ENCODE measurements at places on chromosomes 1 and 21.

DNA sequence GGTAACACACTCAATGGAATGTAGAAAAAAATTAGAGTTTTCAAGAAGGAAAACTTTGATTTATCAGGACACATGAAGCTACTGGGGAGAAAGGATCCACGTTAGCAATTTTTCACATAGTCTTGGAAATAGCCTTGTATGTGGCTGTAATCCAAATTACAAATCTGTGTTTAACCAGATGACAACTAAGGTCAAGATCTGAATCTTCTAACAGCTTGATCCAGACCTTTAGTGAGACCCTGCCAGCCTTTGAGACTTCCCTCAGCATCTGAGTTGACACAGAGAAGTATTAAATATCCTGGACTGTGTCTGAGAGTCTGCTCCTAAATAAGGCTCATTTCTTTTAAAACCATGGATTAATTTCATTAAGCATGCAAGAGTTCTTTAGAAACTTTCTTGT is 135.9 kb upstream of the KCNK2 start:
- no peak for DNase-seq

DNA sequence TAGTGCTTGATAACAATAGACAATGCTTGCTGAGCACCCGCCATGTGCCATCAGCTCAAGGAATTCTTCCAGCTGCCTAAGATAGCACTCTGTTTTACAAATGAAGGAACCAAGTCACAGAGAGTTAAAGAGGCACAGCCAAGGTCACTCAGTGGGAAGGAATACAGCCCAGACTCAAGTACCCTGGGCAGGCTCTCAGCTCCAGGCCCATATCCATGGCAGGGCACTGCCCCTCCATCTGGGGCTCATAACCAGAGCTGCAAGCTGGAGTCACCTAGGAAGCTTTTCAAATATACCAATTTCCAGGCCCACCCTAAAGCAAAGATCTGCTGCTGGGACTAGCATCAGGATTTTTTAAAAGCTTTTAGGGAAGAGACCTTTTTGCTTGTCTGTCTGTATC is 1.6 kb downstream of the CLEC20A start:
- no peak for DNase-seq

DNA sequence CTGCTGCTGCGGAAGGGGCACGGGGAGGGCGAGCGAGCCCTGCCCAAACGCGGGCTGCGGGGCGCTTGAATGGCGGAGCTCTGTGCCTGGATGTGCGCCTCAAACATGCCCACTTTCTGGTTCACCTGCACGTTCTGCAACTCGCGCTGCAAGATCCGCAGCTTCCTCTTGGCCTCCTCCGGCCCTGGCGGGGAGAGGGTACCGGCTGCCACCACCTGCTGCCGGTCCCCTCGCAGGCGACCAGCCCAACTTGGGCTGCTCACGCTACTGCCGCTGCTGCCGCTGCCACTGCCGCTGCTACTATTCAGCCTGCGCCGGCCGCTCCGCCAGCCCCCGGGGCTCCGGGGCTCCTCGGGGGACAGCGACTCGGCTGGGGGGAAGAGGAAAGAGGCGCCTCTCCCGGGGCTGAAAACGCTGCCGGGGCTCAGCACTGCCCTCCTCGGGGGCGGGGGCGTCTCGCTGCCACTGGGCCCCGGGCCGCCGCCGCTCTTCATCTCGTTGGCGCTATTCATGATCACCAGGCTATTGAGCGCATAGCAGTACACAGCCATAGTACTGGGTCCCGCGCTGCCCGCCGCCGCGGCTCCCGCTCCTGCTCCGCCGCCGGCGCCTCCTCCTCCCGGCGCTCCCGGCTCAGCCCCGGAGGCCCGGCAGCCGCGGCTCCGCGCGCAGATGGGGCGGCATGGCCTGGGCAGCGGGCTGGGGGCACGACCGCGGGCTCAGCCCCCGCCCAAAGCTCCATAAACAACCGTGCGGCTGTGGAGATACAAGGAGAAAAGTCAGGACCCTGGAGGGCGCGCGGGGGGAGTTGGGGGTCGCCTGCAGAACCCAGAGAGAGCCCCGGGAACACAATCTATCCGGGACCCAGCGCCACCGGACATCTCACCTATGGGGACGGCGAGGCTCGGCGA is 1.9 kb downstream of the ITPKB start:
- DNase-seq, result peak; percentile 79

DNA sequence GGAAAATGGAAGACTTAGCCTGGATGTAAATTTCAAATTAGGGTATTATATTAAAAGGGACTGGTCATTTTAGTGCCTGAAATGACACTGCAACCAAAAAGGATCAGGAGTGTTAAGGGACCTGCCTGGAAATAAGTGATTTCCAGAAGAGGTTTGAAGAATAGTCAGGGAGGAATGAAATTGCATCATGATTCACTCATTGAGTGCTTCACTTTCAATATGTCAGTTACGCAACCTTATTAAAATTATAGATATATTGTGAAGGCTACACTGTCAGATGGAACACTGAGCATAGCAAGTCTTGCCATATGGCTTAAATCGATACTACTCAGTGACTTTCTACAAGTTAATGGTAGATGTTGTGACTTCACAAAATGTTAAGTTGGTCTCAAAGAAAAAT is 275.2 kb upstream of the DPYD start:
- DNase-seq, result no peak

- no peak for DNase-seq
These were observed 8.4 kb downstream of the PDIK1L start for GRCh38 chr1:26119892-26120608.
